ENCODE measurements at places on chromosomes 2 and 18. TPM values are rescaled to one million over a fixed set of nuclear protein-coding genes. Genes with fewer than 3 reads are reported as not detected.

GRCh38 chr2:218005028-218005427 is 2.2 kb upstream of the TNS1 start:
- no peak for DNase-seq

The TRIM43 gene
- not detected for polyA plus RNA-seq

The PFN4 gene
- 1.7 TPM for polyA plus RNA-seq

DNA sequence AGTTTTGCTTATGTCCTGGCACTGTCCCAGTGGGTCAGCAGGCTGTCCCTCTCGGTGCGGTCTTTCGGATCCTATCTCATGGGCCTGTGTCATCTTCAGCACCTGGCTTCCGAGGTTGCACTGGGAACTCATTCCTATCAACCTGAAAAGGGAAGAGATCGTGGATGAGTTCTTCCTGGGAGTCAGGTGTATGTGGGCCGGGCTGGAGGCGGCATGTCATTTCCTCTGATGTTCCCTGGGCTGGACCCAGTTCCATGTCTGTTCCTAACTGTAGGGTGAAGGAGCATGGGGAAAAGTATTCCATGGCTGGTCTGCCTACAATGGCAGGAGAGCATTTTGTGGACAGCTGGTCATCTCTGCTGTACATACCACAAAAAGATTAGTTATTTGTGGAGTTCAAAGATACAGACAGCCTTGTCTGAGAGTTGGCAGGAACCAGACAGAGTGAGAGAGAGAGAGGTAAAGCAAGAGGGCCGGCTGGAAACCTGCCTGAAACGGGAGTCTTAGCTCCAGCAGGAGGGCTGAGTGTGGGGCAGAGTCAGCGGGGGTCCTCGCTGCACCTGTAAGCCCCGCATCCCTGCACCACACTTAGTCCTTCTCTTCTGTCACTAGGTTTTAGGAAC is 25.2 kb downstream of the FAM228A start:
- DNase-seq, result no peak

DNA sequence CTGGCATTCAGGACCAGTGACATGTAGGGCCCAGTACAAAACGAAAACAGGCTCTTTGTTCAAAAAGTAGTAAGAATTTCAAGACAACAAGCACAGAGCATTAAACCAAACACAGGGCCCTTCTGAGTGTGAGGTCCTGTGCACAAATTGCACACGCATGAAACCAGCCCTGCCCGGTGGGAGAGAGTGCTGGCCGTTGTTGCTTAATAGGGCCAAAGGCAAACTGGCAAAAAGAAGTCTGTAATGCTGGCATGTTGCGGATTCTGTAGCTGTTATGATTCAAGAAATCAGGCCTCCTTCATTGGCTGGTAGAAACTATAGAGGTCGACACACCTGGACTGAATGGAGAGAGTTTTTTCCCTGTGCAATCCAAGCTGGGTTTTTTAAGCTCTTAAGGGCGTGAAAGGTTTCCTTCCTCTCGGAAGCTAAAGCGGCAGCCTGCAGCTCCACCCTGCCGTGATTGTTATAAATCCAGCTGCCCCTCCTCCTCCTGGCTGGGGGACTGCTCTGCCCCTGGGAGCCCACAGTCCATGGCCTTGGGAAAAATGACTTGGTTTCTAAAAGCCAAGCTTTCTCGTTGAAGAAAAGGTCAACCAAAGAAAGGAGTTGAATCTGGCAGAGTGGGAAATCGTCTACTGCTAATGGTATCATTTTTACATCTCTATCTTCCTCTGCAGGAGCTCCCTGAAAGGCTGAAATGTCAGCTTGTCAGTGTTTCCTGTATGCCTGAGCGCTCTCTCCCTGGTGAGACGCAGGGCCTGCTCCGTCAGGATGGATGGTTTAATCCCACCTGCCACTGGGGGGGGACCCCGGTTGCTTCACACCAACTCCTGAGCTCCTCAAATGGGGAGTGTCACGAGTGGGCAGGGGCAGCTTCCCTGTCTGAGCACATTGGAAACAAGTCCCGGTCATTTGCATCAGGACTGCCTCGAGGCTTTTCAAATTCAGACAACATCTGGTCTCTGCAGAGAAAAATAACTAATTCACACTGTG is 143.6 kb downstream of the ALPK2 start:
- DNase-seq, result no peak

The GBX2 gene
- polyA plus RNA-seq, result 0.22 TPM

The SERPINB2 gene
- polyA plus RNA-seq, result 0.85 TPM

- no peak for DNase-seq
These were observed 216.6 kb downstream of the HNMT start for GRCh38 chr2:138180692-138181386.

- DNase-seq, result no peak
These were observed 35.7 kb downstream of the ACVR1C start for GRCh38 chr2:157592948-157593347.

GRCh38 chr2:160474319-160474645 is 19.3 kb downstream of the RBMS1 start:
- DNase-seq, result no peak

The SUCLG1 gene
- 71.6 TPM for polyA plus RNA-seq

The ST8SIA3 gene
- polyA plus RNA-seq, result 0.06 TPM

The TMEM200C gene
- 0.43 TPM for polyA plus RNA-seq

The PSD4 gene
- polyA plus RNA-seq, result 1.6 TPM

The AQP4 gene
- 0.74 TPM for polyA plus RNA-seq

The CNGA3 gene
- 0.57 TPM for polyA plus RNA-seq

The CSRNP3 gene
- polyA plus RNA-seq, result 11.2 TPM

GRCh38 chr2:100988630-100989417 is 13.3 kb upstream of the RPL31 start:
- no peak for DNase-seq

GRCh38 chr2:20314562-20315501 is 35.8 kb downstream of the PUM2 start:
- DNase-seq, result no peak

GRCh38 chr2:119476301-119477112 is 44.9 kb downstream of the TMEM37 start:
- DNase-seq, result peak; percentile 42

The COBLL1 gene
- polyA plus RNA-seq, result 7.3 TPM

The KLF7 gene
- polyA plus RNA-seq, result 14.5 TPM

DNA sequence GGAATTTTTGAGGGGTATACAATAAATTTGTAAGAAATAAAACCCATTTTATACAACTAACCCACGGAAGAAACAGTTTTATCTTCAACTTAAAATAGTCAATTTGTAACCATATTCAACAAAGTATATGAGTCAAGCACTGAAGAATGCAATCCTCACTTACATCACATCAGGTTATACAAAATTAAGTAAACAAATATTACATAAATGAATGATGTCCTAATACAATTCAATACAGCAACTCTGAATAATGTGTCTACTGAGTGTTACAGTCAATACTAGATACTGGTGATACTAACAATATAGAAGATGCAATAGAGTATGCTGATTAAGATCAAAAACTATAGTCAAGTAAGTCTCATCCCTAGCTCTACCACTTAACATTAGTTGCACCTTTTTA is 58.6 kb downstream of the FANCL start:
- no peak for DNase-seq

The CHRND gene
- 173 TPM for polyA plus RNA-seq

The C2orf15 gene
- polyA plus RNA-seq, result 0.56 TPM

The ZAP70 gene
- 3.6 TPM for polyA plus RNA-seq

- peak; percentile 34 for DNase-seq
These were observed 352.6 kb upstream of the DLGAP1 start for GRCh38 chr18:4807604-4808293.

The KHK gene
- 1.5 TPM for polyA plus RNA-seq

The TEKT4 gene
- not detected for polyA plus RNA-seq

The KANSL1L gene
- polyA plus RNA-seq, result 19.0 TPM

GRCh38 chr2:127107622-127107999 is 657 bp upstream of the BIN1 start:
- no peak for DNase-seq

DNA sequence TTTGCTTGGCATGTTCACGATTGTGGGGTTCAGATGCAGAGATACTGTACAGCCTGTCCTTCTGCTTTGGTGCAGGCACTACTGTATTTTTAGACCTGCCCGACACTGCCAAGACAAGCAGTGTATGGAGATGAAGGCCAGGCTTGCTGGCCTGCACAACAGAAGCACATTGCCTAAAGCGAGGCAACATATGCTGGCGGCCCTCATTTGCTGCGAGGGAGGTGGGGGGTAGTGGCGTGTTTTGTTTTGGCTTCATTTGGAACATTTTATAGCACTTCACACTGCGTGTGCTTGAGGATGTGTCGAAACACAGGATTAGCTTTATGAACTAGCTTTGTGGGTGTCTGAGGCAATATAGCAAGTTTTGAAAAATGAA is 27.0 kb downstream of the TMEM182 start:
- DNase-seq, result no peak

GRCh38 chr2:168097431-168097830 is 150.0 kb downstream of the STK39 start:
- no peak for DNase-seq

DNA sequence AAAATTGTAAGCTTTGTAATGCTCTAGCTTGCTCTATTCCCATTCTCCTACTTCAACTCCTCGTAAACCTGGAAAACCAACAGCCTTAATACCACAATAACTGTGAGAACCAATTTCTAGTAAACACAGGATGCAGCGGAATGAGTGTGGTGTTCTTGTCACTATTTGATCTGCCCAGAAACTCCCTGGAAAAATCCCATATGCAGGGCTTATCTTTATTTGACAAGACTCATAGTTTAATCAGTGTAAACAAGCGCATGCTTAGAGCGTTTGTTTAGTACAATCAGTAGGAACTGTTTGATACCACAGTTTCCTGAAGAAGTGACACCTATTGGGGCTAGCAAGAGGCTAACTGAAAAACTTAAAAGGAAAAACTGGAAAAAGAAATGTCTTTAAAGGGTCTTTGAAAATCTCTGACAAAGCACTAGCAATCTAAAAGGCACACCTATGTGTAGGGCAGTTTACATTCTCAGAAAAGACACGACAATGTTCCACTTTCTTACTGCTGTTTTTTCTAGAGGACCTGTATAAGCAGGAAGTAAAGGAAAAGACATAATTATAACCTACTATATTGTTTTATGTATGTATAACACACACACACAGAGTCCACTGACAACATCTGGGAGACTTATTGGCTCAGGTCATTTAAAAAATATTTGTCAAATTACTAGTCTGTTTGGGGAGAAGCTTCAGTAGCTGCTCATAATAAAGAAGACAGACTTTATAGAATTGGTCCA is 241.4 kb upstream of the KLHL14 start:
- no peak for DNase-seq

GRCh38 chr2:222313816-222314215 is 15.0 kb upstream of the PAX3 start:
- DNase-seq, result no peak

GRCh38 chr2:257429-257828 is 6.4 kb downstream of the SH3YL1 start:
- no peak for DNase-seq

DNA sequence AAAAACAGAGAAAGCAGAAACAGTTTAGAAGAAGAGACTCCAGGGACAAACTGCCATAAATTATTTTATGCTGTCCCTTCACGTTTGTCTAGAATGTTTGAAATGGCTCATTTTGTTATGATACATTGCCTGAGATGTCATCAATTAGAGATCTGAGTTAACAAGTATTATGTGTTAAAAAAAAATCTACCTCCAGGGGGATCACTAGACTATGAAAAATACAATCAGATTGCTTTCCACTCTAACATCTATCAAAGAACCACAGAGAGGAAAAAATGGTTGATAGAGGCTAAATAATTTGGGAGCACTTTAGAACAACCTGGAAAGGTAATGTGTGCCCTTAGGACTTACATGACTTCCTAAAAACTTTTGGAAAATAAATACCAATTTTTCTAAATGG is 103.8 kb upstream of the CCDC150 start:
- DNase-seq, result no peak

The GAREM2 gene
- polyA plus RNA-seq, result 5.2 TPM

The ITGB6 gene
- polyA plus RNA-seq, result 52.2 TPM

The SLC8A1 gene
- 7.2 TPM for polyA plus RNA-seq

- no peak for DNase-seq
These were observed 130.6 kb downstream of the TSN start for GRCh38 chr2:121886059-121886458.

DNA sequence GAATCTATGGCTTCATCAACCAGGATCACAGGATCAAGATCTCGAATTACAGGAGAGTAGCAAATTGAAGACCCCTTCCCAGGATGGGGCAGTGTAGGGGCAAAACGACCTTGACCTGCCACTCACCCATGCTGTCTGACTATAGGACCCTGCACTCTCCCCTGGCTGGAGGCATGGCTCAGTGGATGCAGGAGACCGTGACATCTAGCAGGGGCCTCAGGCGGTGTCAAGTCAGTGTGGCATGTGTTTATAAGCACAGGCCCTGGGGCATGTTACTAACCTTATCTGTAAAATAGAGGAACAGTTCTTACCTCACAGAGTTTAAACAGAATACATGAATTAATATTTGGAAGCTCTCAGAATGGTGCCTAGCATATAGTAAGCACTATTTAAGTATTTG is 3.5 kb downstream of the HAAO start:
- no peak for DNase-seq

DNA sequence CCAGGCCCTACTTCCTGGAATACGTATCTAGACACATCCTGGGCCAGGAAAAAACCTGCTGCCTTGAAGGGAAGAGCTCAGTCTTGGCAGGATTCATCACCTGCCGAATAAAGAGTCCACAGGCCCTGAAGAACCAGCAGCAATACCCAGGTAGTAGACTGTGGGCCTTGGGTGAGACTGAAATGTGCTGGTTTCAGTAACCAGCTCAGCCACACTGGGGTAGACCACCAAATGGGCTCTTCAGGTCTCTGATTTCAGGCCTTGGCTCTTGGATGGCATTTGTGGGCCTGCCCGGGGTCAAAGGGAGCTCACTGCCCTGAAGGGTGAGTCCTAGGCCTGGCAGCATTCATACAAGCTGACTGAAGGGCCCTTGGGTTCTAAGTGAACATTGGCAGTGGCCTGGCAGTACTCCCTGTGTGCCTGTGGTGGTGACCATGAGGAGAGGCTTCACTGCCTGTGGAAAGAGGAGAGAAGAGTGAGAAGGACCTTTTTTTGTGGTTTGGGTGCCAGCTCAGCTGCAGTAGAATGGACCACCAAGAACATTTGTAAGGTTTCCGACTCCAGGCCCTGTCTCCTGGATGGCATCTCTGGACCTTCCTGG is 175.1 kb downstream of the ANKRD30B start:
- no peak for DNase-seq

GRCh38 chr2:240972636-240973521 is 25.5 kb upstream of the SNED1 start:
- DNase-seq, result no peak

DNA sequence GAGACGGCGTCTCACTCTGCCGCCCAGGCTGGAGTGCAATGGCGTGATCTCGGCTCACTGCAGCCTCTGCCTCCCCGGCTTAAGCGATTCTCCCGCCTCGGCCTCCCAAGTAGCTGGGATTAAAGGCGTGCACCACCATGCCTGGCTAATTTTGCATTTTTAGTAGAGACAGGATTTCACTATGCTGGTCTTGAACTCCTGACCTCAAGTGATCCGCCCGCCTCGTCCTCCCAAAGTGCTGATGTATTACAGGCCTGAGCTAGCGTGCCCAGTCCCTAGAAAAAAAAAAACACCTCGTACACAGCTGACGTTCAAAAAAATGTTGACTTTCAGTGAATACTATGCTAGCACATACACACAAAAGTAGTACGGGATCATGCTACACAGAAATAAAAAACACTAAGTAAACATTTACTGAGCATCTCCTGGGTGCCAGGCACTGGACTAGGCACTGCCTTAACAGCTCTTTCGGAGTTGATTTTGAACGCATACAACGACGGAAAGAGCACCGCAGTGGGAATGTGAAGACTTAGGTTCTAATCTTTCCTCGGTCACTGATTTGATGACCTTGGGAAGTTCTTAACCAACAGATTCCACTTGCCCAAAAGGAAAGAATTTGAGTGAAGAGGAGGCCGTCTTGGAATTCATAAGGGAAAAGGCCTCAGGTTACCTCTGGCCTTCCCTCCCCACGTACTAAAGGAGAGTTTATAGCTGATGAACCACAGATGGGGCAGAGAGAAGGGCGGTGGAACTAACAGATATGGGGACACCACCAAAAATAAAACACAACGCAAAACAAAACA is 1.1 kb downstream of the DNAJC27 start:
- DNase-seq, result no peak

The SETBP1 gene
- 19.5 TPM for polyA plus RNA-seq
